Transverse colon (tissue), 4 donors: ENCODE measurements at places on chromosomes 2 and 18. TPM values are rescaled to one million over a fixed set of nuclear protein-coding genes. Genes with fewer than 3 reads are reported as not detected.

ITPRIPL1 gene
- total RNA-seq, result not detected

TEX44 gene
- total RNA-seq, result not detected

GKN1 gene
- total RNA-seq, result not detected

LPIN1 gene
- total RNA-seq, result 24.7 TPM

GRCh38 chr2:127012215-127012614 is 94.7 kb downstream of the BIN1 start:
- DNase-seq, result no peak
- H3K27me3 ChIP-seq, result peaks cover 3% of the 10 kb centered on the region
- no peaks in the 10 kb centered on the region for H3K36me3 ChIP-seq
- no peak overlapping the region for H3K4me3 ChIP-seq
